ENCODE measurements at places on chromosomes 1 and 21. TPM values are rescaled to one million over a fixed set of nuclear protein-coding genes. Genes with fewer than 3 reads are reported as not detected.
A peak's percentile ranks its signal among the peaks of the same experiment; 100 is the strongest.

AKNAD1 gene
- 2.6 TPM for total RNA-seq

DNAI4 gene
- total RNA-seq, result 15.2 TPM

MYOM3 gene
- 440 TPM for total RNA-seq

GRCh38 chr1:18962121-18962721, 5.7 kb upstream of the IFFO2 start:
- DNase-seq, result peak; percentile 58

DNA sequence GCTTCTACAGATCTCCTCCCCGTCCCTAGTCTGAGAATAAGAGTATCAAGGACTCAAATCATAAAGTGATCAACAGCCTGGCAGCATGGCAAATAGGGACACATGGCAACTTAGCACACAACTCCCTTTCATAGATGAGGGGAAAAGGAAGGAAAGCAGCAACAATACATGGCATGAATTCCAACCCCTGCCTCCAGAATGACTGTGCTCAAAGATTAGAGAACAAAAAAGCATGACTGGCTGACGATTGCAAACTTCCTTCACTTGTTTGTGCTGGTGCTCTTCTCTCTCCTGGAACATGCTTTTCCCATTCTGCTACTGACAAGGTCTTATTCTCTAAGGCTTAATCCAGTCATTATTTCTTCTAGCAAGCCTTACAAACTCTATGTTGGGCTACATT, 11.5 kb downstream of the KTI12 start:
- DNase-seq, result no peak

DNA sequence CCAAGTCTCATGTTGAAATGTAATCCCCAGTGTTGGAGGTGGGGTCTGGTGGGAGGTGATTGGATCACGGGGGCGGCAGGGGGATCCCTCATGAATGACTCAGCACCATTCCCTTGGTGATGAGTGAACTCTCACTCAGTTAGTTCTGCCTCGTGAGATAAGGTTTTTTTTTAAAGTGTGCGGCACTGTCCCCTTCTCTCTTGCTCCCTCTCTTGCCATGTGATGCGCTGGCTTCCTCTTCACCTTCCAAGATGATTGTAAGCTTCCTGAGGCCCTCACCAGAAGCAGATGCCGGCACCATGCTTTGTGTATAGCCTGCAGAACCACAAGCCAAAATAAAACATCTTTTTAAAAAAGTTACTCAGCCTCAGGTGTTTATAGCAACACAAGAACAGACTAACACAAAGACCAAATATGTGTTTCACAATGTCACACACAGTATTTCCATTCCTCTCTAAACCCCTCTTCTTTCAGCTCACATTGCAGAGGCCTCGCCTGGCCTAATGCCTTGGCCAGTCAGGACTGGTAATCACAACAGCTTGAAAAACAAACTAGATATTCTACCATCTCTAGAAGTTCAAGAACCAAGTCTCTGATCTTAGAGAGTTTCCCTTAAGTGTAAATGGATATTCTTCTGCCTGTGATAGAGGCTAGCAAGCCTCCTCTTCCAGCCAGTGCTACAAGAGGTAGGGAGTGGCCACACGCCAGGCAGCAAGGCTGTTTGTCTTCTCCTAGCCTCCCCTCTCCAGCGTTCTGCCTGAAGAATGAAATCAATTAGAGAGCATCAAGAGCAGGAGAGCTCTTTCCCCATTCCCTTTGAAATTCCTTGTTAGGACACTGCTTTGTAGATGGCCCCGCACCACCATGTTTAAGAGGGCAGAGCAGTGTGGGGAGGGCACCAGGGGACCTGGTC, 19.6 kb upstream of the RAP1A start:
- DNase-seq, result no peak

- peak; percentile 44 for DNase-seq
These were observed 408.1 kb upstream of the USP24 start for GRCh38 chr1:55623311-55623710.

- DNase-seq, result peak; percentile 61
These were observed 24.6 kb downstream of the DMAP1 start for GRCh38 chr1:44237721-44238457.

DNA sequence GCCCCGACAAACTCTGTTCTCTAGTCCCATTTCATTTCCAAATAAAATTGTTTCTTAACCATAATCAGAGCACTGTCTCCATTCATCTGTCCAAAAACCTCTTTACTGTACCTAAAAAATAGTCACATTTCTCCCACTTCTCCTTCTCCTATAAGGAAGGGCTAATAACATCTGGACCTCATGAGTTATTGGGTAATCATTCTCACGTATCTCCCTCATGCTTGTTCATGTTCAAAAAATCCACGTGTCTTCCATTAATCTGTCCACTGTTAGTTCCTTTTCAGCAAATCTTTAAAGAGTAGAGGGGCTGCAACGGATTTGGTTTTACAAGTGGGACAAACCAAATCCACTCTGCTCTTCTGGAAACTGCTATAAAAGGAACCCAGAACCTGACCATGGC, 1418.8 kb downstream of the MRPL39 start:
- no peak for DNase-seq

- DNase-seq, result no peak
These were observed 22.1 kb downstream of the MROH7 start for GRCh38 chr1:54663725-54664124.

- peak; percentile 38 for DNase-seq
These were observed 559 bp upstream of the MTARC2 start for GRCh38 chr1:220747437-220748088.

- no peak for DNase-seq
These were observed 22.3 kb downstream of the XCL2 start for GRCh38 chr1:168521401-168522000.

DNA sequence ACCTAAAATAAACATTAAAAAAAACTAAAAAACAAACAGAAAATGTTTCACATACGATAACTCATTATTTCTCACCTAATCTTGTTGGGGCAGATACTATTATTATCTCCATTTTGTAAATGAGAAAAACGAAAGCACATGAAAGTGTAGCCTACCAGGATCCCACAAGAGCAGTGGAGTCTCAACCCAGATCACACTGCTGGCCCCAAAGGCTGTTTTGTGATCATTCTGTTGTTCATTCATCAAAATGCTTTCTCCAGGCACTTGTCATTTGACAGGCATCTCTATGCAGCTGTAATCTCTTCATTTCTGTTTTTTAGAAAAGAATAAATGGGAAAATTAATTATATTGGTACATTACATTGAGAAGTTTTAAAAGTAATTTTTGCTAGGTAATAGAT, 67.5 kb downstream of the AK5 start:
- DNase-seq, result no peak

GRCh38 chr1:207049974-207050391, 1.0 kb downstream of the YOD1 start:
- peak; percentile 76 for DNase-seq

DNA sequence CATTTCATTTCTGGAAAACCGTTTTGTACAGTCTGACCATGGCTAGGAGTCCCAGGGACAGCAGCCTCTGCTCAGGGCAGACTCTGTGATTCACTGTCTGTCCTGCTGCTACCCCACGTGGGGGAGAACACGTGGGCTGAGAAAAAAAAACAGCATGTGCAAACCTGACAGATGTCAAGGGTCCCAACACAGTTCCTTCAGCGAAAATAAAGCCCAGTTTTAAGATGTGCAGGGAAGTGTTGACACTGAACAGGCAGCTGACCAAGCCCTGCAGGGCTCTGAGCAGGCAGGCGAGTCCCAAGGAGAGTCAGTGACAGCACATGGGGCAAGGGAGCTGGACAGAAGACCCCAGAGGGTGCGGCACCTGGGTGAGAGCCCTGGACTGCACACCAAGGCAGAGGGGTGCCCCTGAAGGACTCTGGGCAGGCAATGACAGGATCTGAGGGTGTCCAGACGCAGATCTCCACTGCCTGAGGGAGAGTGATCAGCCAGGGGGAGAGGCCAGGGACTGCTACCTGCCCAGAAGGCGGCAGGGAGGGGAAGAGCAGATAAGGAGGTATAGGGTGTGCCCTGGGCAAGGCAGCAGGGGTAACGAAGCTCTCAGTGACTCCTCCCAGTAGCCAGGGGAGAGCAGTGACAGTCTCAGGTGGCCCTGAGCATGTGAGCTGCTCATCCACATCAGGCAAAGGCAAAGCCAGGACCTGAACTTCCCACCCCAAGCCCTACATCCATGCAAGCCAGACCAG, 5.1 kb upstream of the SPATC1L start:
- peak; percentile 21 for DNase-seq

Data from tongue (tissue), 3 donors.